ENCODE measurements at places on chromosomes 7 and 10. TPM values are rescaled to one million over a fixed set of nuclear protein-coding genes. Genes with fewer than 3 reads are reported as not detected.

DNA sequence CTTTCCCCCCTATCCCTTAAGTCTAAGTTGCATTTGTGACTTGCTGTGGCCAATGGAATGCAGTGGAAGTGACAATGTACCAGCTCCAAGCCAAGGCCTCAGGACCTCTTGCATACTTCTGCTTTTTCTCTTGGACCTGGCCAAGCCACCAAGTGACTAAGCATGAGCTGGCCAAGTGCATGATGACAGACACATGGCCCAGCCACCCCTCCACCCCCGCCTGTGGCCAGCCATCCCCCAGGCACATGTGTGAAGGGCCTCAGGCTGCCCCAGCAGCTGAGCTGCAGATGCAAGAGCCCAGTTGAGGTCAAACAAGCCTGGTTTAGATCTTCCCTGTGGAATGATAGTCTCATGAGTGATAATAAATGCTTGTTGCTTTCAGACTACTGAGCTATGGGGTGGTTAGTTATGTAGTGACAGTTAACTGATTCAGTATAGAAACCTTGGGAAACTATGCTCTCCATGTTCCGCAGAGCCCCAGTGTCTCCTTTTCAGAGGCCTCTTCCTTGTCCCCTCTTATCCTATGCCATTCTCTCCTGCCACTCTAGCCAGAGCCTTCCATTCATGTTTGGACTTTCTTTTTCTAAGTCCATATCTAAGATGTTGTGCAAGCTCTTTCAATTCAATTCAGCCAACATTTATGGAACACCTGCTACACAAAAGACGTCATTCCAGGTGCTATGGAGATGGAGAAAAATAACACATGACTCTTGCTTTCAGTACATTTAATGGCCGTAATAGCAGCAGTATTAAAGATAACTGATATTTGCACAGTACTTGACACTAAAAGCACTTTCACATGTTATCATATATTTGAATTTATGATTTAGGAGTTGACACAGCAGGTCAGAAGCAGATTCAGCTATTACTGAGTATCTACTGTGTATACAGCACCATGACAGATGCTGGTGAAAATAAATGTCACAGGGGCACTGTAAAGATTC lies 55.5 kb upstream of the LOXL4 start:
- DNase-seq = no peak

The TUBAL3 gene
- 0.17 TPM for polyA plus RNA-seq

DNA sequence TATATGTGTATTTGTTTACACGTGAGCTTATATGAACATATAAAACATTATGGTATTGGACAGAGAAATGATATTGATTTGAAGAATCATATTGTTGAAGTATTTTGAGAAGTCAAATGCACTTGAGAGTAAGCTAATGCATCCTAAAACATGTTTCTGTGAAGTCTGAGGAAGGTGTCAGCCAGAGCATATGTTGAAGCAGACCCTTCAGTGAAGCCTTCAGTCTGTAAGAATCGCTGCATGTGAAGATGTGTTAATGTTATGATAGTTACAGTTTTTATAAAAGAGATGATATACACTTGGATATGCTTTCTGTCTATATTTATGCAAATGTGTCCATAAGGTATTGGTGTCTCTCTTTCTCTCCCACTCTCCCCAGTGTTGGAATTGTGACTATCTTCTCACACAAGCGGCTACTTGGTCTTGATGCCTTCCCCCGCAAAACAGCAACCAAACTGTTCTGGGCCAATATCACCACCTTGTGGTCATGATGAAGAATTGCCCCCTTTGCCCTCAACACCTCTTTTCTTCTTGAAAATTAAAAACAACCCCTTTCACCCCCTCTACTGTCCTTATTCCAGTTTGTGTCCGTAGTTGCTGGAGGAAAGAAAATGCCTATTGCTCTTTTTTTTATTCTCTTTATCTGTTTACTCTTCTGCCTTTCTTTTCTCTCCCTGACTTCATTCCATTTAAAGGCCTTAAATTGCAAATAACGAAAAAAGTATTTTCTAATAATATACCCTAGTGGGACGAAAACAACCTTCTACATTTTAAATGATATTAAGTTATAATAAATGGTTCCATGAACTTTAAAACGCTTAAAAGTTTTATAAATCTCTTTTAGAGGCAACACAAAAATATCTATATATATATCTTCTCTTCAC lies 64.9 kb downstream of the IKZF1 start:
- no peak for DNase-seq

DNA sequence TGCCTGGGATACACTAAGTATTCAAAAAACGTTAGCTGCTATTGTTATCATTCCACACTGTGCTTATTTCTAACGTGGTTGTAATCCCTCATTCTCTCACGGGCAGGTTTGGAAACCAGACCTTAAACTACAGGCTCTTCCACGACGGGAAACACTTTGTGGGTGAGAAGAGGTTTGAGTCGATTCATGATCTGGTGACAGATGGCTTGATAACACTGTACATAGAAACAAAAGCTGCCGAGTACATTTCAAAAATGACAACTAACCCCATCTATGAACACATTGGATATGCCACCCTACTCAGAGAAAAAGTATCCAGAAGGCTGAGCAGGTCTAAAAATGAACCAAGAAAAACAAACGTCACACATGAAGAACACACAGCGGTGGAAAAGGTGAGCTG lies 163.2 kb upstream of the PRR15 start:
- DNase-seq = no peak

DNA sequence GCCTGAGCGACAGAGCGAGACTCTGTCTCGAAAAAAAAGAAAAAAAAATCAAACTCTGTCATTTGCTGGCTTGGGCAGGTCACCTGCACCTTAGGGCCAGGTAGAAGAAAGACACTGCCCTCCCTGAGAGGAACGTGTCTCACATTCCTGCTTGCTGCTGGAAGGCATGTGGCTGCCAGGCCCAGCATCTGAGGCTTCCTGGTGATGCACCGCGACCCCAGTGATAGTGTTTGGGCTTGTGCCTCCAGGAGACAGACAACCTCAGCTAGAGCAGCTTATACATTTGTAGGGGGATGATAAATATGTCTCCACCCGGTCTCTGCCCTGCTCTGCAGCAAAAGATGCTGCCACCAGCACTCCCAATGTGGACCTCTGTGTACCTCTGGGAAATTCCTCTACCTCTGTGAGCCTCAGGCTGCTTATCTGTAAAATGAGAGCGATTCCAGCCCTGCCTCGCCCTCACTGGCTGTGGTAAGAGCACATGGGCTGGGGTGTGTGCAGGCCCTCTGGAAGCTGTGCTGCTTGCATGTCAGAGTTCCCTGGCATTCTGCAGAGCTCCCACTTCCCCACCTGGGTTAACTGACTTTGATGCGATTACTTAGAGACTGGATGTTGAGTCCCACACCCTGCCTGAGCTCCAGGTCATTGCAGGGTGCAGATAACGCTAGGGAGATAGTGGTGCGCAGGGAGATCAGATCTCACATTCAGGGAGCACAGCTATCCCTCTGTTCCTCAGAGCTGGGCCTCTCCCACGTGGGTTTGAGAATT lies 19.9 kb downstream of the SLC29A3 start:
- DNase-seq = no peak

GRCh38 chr7:46786221-46786954 lies 795.5 kb downstream of the TNS3 start:
- DNase-seq = no peak

DNA sequence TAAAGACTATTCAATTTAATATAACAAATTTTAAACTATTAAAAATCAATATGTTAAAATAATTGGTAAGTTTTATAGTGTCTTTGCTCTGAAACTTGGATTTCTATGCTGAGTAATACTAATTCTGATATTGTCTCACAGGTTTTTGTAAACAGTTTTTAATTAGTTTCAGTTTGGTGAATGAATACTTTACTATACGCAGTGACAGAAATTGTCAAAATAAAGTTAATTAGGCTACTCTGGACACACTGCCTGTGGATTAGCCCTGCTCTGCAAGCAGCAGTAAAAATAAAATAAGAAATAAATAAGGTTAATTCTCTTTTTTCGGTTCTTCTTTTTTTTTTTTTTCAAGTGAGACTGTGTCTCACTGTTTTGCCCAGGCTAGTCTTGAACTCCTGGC lies 105.3 kb downstream of the ANKRD61 start:
- no peak for DNase-seq

DNA sequence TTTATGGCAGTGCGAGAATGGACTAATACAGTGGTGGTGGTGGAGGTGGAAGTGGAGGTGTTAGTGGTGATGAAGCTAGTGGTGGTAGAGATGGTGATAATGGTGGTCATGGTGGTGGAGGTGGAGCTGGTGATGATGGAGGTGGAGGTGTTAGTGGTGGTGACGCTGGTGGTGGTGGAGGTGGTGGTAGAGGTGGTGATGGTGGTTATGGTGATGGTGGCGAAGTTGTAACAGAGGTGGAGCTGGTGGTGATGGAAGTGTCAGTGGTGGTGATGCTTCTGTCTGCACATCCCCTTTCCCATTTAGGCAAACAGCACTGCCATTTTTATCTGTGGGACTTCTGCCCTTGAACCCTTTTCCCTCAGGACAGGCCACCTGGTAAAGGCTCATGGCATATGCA lies 7.4 kb upstream of the PTPRN2 start:
- DNase-seq = no peak

The MARVELD1 gene
- 36.8 TPM for polyA plus RNA-seq

DNA sequence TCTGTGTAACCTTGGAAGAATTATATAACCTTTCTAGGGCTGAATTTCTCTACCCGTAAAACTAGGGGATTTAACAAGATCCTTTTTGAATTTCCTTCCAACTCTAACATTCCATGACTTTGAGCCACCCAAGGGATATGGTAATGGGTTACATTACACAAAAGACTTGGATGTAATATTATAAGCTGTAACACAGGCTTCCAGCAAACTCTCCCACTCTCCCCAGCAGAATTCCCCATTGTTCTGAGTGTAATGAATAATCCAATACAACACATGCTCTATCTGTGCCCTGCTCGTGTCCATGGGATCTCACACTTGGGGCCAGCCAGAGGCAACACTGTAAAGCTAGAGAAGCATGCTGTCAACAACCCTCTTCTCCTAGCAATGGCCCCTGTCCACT lies 790.6 kb upstream of the AUTS2 start:
- no peak for DNase-seq

DNA sequence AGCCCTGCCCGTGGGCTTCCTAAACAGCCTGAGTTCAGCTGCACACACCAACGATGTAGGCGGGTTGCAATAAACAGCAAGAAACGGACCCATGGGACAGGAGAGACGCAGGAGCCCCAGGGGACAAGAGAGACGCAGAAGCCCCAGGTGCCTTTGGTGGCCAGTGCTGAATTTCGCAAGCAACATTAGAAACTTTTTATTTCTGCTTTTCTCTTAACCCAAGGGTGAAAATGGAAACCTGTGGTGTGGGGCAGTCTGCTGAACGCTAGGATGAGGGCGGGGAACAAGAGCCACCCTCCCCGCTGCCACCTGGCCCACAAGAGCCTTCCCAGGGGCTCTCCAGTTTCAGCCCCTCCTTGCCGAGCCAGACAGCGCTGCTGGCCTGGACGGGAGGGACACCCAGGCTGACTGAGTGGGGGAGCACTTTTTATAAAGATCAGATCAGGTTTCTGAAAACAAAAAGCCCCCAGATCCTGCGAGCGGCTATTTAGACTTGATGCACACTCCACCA lies 20.0 kb upstream of the GPR146 start:
- DNase-seq = no peak

GRCh38 chr10:76868098-76868977 lies 769.3 kb downstream of the KCNMA1 start:
- no peak for DNase-seq

The SMKR1 gene
- 3.4 TPM for polyA plus RNA-seq

The HOXA3 gene
- polyA plus RNA-seq = 62.7 TPM

The NPY4R2 gene
- not detected for polyA plus RNA-seq

The GPR37 gene
- polyA plus RNA-seq = 1.2 TPM

- no peak for DNase-seq
Measured at GRCh38 chr7:139639563-139639962, 116.1 kb downstream of the CLEC2L start.

Measured in renal cortex interstitium (tissue), 15 donors.